ENCODE measurements at places on chromosomes 7 and 10.

GRCh38 chr10:23869548-23869947 lies 339.4 kb upstream of the KIAA1217 start:
- no peak for DNase-seq

GRCh38 chr10:47300429-47300931 lies 483 bp downstream of the GDF10 start:
- DNase-seq = no peak

GRCh38 chr7:116024826-116025809 lies 5.4 kb downstream of the TFEC start:
- peak; percentile 55 for DNase-seq

DNA sequence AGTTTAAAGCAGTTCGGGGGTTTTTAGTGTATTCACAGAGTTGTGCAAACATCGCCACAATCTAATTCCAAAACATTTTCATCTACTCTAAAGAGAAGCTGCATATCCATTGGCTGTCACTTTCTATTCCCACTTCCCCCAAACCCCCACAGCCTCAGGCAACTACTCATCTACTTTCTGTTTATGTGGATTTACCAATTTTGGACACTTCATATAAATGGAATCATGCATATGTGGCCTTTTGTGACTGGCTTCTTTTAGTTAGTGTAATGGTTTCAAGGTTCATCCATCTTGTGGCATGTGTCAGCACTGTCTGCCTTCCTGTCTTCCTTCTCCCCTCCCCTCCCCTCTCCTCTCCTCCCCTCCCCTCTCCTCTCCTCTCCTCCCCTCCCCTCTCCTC lies 78.5 kb upstream of the FZD1 start:
- peak; percentile 68 for DNase-seq

GRCh38 chr7:38873433-38873832 lies 35.6 kb downstream of the VPS41 start:
- no peak for DNase-seq

DNA sequence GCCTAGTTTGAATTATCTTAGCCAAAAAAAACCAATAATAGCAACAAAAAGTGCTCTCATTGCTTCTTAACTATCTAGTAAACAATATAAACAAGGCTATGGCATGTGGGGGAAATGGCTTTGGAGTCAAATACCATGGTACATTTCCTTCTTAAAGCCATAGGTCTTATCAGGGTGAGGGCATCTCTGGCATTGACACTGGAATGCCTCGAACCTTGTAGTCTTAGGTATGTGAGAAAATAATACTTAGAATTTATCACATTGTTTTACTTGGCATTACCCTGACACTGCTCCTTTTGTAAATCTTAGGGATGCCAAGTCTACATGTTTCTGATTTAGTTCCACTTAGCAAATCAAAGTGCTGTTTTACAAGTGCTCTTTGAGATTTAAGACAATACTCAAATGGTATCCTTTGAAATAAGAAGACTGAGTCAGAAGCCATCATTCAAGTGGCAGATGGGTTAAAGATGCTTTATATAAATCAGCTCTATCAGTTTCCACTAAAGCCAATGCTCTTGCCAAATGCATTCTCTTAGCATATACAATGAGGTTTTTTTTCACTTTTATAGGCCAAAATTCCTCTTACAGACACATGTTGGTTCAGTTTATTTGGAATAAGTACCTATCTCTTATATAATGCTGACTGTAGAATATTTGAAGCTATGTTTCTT lies 155.2 kb downstream of the HPSE2 start:
- DNase-seq = no peak

- no peak for DNase-seq
These were observed 29.2 kb upstream of the CACUL1 start for GRCh38 chr10:118783776-118784545.

DNA sequence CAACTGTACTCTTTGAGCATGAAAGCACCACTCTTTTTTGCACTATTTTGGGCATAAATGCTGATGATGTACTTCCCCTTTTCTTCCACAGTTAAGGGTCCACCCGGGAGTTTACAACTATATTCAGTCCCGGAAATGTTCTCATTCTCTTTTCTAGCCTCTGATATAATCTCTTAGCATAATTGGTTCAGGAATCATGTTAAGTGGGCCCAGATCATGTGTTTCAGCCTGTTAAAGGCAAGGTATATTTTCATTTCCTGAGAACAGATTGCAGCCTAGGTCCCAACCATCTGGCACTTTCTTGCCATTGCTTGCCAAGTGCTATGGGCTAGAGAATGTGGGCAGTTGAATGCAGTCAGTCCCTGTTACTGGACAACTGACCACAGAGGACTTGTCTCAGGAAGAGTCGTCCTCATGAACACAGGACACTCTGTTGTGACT lies 111.4 kb upstream of the GLCCI1 start:
- DNase-seq = no peak

- no peak for DNase-seq
These were observed 48.1 kb upstream of the ZNF273 start for GRCh38 chr7:64854969-64855368.

DNA sequence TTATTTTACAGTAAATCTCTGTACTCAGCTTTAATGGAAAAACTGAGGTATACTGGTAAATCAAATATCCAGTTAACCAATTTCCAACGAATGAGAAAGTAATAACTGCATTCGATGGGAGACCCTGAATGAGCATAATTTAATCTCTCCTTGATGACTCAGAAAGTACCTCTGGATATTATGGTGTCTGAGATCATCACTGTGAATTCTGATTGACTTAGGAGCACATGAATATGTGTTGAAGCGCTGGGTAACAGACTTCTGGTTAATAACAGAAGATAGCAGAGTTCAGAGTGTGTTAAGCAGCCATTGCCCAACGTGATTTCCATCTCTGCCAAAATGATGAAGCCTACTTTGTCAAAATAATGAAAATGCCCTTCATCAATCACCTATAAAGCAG lies 116.6 kb downstream of the NRP1 start:
- DNase-seq = peak; percentile 29

- DNase-seq = peak; percentile 59
These were observed 991 bp upstream of the FAM204A start for GRCh38 chr10:118343115-118343514.

- no peak for DNase-seq
These were observed 31.6 kb downstream of the SLIT1 start for GRCh38 chr10:97154162-97154561.

DNA sequence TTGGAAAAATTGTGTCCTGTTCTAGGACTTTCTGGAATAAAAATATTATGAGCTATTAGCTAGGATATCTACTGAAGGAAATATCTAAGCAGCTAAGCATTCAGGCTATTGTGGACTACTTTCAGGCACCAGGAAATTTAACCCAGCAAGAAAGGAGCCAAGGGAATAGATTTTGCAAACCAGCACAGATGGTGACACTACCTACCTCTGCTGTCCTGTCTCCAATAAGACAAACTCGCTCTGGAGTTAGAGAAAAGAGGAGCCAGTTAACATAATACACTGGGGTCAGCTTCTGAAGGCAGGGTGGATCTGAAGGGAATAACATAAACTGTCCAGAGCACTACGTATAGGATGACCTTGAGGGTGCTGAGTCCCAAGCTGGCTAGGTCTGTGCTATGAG lies 223.7 kb upstream of the PRSS58 start:
- DNase-seq = peak; percentile 47

GRCh38 chr10:82221601-82222149 lies 346.7 kb downstream of the NRG3 start:
- no peak for DNase-seq

DNA sequence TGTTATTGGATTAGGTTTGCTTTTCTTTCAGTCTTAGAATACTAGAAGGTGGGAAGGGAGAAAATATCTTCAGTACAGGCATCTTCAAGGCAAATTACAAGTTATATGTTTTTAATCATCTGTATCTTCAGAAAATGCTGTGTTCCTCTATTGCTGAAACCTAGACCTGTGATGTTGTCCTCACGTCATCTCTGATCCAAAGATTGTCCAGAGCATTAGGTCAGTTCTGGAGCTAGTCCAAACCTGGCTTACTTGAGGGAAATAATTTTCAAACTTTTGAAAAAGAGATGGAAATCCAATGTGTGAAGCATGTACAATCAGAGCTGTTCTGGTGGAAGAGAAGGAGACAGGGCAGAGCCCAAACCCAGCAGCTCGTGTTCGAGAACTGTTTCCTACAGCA lies 217.3 kb downstream of the ZEB1 start:
- no peak for DNase-seq

DNA sequence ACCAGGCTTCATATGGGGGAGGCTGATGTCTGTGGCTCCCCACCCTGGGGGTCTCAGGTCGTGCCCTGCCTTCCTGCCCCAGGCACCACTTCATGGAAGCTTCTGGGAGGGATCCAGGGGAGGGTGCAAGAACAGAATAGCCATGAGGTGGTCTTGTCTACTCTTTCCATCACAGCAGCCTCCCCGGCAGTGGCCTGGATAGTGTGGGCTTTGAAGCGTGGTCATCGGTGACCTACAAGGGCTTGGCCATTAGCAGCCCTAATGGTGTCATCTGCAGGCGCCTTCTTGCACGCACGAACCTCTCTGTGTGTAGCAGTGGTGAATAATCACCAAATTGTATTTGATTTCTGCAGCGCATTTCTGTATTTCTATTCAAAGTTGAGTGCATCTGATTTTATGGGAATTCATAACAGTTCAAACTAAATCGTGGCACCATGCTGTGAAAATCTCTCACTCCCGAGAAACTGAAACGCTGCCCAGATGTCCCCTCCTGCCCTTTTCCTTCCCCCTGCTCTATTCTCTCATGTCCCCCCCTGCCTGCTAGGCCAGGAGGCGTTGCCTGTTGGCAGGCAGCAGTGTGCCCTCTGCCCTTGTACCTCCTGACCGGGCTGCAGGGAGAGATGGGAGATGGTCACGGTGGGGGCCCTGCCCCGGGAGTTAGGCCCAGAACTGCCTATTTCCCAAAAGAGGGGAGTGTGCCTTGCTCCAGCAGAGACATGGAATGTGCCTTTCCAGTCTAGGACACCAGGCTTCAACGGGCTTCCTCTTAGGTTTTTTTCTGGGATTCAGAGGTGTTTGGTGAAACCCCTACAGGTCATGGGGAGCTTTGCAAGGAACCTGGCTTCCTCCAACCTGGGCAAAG lies 34.8 kb downstream of the CDH23 start:
- no peak for DNase-seq

- no peak for DNase-seq
These were observed 51.2 kb downstream of the PDE1C start for GRCh38 chr7:32018845-32019578.

GRCh38 chr10:101000915-101001658 lies 1.5 kb downstream of the LZTS2 start:
- DNase-seq = peak; percentile 90

DNA sequence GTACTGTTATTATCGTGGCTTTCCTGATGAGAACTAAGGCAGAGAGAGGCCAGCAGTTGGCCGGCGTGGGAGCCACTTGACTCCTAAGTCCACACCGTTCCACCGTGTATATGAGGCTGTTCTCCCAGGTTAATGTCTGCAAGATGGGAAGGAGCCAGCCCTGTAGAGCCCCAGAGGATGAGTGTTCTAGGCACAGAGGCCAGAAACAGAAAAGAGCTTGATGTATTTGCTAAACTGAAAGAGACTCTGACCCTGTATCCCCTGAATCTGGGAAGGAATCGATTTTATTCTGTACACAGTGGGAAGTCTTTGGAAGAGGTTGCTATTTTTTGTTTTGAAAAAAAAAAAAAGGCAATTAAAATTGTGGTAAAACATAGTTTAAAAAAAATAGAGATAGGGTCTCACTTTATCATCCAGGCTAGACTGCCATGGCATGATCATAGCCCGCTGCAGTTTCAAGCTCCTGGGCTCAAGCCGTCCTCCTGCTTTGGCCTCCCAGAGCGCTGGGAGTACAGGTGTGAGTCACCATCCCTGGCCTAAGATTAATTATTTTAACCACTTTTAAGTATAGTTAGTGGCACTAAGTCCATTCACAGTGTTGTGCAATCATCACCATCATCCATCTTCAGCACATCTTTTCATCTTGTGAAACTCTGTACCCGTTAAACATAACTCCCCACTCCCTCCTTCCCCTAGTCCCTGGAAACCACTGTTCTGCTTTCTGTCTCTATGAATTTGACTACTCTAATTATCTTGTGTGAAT lies 348.8 kb downstream of the SDK1 start:
- DNase-seq = no peak

- no peak for DNase-seq
These were observed 13.0 kb upstream of the CHST15 start for GRCh38 chr10:124106241-124106879.

- DNase-seq = peak; percentile 75
These were observed 32.2 kb upstream of the COL13A1 start for GRCh38 chr10:69769395-69769992.

GRCh38 chr10:18554479-18554878 lies 96.9 kb downstream of the NSUN6 start:
- no peak for DNase-seq

DNA sequence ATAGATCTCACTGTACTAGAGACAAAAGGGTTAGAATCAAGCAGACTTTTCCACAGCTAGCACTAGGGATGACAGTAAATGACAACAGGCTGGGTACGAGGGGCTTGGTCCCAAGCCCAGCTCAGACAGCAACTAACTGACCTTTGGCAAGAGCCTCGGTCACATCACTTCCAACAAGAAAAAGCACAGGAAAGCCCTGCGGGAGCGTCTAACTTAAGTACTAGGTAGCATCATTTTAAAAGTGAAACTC lies 22.8 kb downstream of the CALML3 start:
- DNase-seq = no peak

GRCh38 chr7:125908711-125909110 lies 979.1 kb upstream of the POT1 start:
- DNase-seq = no peak

DNA sequence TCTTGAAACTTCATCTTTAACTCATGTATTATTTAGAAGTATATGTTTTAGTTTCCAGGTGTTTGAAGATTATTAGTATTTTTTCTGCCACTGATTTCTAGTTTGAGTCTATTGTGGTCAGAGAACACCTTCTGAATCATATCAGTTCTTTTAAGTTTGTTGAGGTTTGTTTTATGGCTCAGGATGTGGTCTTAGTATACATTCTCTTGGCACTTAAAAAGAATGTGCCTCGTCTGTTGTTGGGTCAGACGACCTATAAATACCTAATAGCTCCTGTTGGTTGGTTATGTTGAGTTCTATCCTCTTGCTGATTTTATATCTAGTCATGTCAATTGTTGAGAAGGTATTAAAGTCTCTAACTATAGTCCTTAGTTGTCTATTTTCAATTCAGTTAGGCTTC lies 15.9 kb downstream of the TDRD1 start:
- DNase-seq = no peak

DNA sequence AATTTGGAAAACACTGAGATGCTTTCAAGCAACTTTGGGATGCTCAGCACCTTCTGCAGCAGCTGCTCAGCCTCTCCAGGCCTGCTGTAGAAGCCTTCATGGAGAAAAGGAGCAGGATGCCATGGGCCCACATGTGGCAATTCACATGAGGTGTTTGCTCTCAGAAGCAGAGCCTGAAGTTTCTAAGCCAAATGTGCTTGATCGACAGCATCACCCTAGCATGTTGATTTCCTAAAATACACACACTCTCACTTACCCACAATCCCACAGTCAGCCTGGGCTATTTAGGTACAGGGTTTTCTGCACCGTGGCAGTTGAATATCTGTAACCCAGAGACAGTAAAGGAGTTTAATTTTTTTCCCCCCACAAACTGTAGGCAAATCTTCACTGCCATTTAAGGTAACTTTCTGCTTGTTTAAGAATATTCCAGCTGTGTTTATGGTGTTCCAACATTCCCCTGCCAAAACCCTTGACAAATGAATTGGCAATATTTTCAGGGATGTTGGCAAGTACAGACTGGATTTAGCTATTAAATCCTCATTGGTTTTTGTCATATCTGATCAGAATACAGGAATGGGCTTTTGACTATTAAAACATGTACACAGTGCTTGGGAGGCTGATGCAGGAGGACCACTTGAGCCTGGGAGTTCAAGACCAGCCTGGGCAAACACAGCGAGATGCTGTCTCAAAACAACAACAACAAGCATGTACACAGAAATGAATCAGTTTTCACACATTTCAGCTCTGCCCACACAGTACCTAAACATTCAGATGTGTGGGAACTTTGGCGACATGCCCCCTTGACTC lies 244.2 kb downstream of the CELF2 start:
- no peak for DNase-seq

Data from HCEC 1CT (cell line).